ENCODE measurements at places on chromosomes 2 and 18. TPM values are rescaled to one million over a fixed set of nuclear protein-coding genes. Genes with fewer than 3 reads are reported as not detected.

GRCh38 chr18:23570912-23571504, 15.3 kb downstream of the NPC1 start:
- DNase-seq, result no peak

DNA sequence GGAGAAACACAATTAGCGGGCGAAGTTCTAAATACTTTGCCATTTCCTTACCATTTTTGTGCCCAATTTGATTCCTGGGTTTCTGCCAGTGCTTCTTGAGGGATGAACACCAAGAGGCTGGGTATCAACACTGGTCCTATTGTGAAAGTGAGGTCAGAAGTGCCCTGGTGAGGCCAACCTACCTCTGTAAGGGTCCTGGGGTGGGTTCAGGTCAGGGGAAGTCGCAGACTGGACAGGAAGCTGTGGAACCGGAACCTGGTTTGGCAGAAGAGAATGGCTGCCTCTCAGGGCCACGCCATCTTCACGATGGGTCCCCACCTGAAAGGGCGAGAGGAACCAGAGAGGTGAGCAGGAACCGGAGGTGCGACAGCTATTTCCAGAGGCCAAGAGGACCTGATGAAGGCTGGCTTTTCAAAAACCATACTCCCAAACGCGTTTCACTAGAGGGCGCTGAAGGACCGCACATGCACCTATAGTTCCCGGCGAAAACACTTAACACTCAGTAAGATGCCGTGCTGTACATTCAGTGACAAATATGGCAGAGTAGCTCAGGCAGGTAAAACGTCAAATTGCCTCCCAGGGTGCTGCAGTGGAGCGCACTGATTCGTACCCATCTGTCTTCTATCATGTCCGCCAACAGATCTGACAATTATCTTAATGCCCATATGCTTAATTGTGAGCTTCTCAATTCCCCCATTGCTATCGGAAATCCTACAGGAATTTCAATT, 275.3 kb upstream of the CCDC68 start:
- peak; percentile 54 for DNase-seq

DNA sequence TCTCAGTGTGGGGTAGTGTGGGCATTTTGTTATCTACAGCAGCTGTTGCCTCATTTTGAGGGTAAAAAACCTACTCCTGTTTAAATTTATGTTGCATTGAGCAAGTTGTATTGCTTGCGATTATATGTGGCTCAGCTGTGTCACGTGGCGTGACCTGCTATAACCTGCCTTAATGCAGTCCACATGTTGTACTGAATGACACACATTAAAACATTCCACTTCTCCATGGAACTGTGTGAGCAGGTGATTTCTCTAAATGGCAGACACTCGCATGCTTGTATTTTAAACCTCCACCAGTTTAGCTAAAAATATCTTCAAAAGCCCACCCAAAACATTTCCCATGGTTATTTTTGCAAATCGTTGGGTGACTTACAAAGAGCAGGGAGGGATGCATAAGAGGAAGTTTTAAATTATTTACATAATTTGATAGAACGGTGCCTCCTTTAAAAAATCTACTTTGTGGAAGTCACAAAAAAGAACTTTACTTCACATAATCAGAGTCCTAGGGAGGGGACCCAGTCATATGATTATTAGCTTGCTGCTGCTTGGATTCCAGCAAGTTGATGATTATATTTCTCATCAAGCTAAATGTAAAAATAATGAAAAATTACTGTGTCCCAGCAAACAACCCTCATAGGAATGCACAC, 163.3 kb upstream of the ZEB2 start:
- DNase-seq, result no peak

Gene SATB2
- 0.06 TPM for total RNA-seq

Gene RFTN2
- 0.88 TPM for total RNA-seq
